ENCODE measurements at places on chromosomes 7 and 10.
A peak's percentile ranks its signal among the peaks of the same experiment; 100 is the strongest.

DNA sequence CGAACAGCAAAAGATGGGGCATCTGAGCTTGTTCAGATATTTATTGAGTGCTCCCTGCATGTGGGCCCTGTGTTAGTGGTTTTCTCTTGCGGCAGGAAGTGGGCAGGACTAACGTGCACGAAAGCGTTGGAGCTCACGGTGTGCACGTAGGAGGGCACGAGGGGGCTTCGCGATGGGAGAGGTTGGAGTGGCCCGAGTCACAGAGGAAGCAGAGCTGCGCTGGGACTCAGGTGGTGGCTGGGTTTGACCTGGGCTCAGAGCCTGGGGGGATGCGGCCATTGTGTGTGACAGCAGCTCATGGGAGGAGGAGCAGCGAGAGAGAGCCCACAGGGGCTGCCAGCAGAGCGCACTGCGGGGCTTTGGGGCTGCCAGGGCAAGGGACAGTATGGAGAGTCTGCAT is 7.7 kb downstream of the ZSCAN25 start:
- DNase-seq, result peak; percentile 80

GRCh38 chr10:63633677-63634487 is 112.7 kb downstream of the REEP3 start:
- DNase-seq, result no peak

- DNase-seq, result no peak
These were observed 133.5 kb downstream of the PTPN20 start for GRCh38 chr10:47044741-47045140.

DNA sequence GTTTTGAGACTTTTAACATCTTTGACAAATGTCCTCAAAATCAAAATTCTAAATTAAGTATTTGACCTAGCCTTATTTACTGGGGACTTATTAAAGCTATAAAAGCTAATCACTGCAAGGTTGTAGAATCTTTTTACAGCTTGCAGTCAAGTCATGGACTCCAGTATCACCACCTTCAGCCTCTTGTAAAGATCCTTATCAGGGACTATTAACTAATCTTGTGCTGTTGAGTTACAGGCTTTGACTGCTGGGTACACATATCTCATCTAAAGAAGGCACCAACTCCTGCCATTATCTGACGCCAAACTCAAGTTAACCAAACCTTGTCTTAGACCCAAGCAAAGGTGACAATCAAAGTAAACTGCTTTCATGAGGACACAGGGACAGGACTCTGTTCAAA is 621.0 kb upstream of the IGFBP3 start:
- no peak for DNase-seq

DNA sequence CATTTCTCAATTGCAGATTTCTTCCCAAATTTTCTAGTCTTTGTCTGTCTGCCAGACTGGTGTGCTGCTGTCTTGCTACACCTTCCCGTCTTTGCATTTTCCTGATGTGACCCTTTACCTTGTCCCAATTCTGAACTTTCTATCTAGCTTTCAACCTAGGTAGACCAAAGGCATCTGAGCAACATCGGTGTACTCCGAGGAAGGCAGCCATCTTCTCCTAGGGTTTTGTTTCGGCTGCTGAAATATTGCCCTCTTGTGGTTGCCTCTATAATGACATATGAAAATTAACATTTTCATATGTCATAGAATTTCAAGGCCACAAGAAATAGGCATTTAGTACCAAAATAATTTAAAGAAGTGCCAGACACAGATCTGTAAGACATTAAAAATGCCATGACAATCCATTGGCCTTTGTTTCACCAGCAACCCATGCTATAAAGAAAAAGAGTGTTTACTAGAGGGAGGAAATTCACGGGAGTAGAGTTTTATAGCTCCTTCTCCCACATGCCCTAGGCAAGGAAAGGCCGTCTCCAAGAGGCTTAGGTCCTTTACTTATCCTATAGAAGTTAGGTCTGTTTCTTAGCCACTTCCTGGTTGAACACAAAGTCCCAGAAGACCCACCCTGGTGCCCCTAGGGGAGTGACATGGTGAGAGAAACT is 23.4 kb downstream of the OR9A2 start:
- DNase-seq, result peak; percentile 10

DNA sequence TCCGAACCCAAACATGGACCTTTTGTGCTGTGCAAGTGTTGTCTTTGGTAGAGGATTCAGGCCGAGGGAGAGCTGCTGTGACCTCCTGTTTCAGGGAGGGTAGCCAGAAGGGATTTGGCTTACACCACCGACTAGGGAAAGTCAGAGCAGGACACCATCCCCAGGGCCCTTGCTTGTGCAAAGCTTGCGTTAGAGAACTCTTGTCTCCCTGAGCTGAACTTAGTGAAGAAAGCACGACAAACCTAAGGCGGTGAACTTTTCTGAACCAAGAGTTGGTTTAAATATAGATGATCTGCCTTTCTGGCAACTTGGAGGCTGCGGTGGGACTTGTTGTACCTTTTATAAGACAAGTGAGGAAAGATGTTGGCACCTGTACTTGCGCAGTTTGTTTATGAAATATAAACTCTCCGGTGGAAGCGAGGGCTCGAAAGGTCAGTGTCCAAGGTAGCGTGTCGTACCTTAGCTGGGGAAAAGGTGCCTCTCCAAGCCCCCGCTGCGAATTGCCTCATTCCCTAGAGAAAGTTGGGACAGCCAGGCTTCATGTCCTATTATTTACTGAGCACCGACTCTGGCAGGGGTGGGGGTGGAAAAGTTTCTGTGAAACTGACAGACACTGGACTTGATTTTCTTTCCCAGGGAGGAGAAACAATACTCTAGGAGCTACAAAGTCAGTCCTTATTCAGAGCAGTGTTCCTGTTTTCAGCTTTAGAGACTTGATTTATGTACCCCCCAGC is 31.6 kb downstream of the WBP1L start:
- no peak for DNase-seq

- DNase-seq, result no peak
These were observed 3.1 kb downstream of the DIP2C start for GRCh38 chr10:686155-686931.

DNA sequence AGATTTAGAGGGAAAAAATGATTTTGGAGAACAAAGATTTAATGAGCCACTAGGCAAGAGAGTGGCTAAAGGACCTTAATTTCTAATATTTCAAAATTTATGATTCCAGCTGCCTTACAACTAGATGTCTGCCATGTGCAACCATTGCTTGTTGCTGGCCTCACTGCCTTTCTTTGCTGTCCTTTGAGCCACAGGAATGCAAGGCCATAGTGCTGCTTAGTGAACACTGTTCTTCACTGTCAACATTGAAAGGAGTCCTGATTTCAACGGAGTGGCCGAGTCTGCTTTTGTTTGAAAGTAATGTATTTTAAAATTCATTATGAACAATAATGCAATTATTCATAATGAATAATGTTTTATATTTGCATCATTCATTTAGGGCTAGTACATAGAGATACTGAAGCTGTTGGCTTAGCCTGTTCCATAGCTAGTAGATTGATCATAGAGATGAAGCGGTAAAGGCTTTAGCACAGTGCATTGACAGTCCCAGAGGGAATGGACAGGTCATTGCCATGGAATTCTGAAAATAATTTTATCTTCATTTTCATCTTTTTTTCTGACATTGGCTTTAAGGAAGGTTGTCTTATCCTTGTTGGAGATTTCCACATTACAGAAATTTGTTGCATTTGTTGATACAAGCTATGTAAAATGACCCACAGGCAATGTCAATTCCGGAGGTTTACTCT is 544.1 kb downstream of the AUTS2 start:
- DNase-seq, result no peak

- DNase-seq, result no peak
These were observed 507.1 kb upstream of the C7orf33 start for GRCh38 chr7:148083448-148083847.

DNA sequence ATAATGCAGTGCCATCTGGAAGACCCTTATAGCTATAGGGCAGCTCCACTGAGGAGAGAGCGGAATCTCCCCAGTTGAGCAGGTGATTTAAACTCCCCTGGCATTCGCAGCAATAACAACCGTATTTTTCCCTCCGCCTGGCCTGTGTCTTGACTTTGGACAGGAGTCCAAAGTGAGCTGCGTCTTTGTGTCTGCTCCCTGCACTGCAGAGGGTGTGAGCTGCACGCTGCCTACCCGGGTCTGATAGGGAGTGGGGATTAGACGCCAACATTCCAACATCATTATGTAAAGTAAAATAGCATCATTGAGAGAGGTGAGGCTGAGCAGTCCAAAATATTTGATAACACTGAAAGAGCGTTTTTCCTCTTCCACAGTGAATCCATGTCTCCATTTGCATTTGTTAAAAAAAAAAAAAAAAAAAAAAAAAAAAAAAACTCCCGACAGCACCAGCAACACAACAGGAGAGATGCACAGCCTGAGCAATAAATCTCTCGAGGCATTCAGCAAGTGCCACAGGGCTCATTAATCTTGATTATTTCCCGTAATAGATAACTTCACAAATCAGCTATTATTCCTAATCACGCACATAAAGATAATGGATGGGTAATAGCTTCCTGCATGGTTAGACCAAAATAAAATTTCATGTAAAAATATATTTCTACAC is 68.6 kb downstream of the CELF2 start:
- DNase-seq, result no peak

GRCh38 chr10:49632406-49633317 is 18.8 kb downstream of the CHAT start:
- DNase-seq, result no peak

- DNase-seq, result peak; percentile 49
These were observed 170.4 kb downstream of the SNX13 start for GRCh38 chr7:17769918-17770317.

- DNase-seq, result no peak
These were observed 191.7 kb upstream of the KLF6 start for GRCh38 chr10:3976718-3977117.

- no peak for DNase-seq
These were observed 16.0 kb upstream of the ITGA8 start for GRCh38 chr10:15735763-15736162.

DNA sequence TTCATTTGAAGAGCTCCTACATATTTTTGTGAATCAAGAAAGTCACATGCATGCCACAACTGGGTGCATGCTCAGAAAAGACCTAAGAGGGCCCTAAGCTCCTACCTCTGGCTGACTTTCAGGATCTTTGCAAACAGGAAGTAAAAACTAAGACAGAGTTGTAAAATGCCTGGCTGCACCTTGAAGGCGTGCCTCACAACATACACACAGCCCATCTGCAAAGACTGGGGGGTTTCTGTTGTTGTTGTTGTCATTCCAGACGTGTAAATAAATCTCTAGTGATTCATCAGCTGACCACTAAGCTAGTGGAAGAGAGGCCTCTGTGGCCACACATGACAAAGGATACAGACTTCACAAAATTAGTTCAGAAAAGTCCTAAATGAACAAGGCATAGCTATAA is 31.8 kb downstream of the SMURF1 start:
- no peak for DNase-seq
